ENCODE measurements at places on chromosomes 5 and 9.

DNA sequence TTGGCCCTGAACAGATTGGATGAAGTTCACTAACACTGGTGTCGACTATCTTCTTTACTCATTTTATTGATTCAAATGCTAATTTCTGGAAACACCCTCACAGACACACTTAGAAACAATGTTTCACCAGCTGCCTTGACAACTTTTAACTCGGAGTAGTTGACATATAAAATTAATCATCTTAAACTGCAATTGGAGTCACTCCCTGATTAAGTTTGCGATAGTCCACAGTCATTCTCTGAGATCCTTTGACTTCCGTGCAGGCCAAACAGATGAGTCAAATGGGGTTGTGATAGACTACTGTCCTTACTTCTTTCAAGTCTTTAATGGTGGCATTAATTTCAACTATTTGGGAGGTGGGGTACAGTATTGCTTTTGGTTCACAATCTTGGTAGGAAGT, 114.4 kb upstream of the PCSK1 start:
- no peak for DNase-seq

DNA sequence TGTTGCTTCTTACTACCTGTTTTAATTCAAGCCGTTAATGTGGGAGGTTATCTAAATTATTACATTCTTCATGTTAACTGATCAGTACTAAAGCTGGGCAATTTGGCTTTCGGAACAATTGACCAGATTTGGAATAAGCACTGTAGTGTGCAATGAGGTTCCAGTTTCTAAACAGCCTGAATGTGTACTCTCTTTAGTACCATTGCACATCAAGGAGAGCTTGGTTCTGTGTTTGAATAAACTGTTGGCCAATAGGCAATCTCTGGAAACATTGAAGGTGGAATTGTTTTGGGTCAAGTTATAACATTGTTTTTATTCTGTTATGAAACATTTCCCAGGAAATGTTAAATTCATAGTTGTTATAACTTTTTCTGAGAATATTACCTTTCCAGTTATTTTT, 105.2 kb downstream of the PBX3 start:
- DNase-seq = no peak

- peak; percentile 94 for DNase-seq
Observed at GRCh38 chr9:114366334-114367128, 21.3 kb downstream of the AKNA start.

GRCh38 chr5:140678993-140679392, 5.6 kb upstream of the DND1 start:
- DNase-seq = no peak

DNA sequence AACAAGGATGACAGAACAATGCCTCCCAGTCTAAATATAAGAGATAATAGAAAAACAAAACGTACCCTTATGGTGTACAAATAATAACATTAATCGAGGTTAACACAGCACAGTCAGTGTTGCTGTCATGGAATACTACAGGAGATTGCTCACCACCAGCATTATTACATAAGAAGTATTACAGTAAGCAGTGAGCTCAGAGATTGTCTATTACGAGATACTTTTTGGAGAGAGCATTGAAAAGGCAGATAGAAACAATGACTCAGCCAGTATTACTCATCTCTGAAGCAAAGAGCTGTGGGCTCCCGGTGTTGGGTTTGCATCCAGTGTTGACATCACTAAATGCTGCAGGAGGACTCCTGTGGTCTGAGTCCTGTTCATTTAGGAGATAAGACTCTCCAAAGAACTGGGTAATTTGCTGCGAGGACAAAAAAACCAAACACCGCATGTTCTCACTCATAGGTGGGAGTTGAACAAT, 191.9 kb upstream of the SEMA6A start:
- peak; percentile 94 for DNase-seq

DNA sequence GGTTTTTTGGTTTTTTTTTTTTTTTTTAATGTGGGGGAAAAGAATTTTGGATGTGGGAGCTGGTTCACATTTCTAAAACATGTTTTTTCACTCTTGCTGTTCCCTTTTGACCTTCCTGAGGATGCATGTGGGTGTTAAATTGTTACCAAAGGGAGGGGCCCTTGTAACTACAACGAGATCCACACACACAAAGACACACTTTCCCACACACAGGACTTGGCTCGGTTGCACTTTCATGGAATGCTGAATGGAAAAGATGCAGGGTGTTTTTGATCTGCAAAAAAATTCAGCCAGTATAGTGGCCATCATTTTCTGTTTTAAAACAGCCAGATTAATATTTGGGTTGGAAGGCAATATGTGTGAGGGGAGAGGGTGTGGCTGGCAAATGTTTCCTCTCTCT, 576.9 kb downstream of the EBF1 start:
- no peak for DNase-seq

DNA sequence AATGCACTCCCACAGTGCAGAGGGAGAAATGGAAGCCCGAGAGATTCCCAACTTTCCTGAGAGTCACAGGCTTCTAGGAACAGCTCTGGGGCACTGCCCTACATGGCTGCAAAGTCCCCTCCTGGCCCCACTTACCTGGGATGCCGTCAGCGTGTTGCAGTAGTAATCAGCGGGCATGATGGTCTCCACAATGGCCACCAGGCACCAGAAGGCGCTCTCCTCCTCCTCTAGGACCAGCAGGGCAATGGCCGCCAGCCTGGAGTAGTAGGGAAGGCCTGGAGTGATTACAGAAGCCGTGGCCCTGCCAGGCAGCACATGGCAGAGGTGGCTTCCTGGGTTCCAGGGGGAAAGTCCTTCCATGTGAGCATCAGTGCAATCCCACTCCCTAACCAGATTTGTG, 10.7 kb upstream of the CORO2A start:
- no peak for DNase-seq

- DNase-seq = no peak
Observed at GRCh38 chr5:137572042-137572695, 73.0 kb upstream of the SPOCK1 start.

DNA sequence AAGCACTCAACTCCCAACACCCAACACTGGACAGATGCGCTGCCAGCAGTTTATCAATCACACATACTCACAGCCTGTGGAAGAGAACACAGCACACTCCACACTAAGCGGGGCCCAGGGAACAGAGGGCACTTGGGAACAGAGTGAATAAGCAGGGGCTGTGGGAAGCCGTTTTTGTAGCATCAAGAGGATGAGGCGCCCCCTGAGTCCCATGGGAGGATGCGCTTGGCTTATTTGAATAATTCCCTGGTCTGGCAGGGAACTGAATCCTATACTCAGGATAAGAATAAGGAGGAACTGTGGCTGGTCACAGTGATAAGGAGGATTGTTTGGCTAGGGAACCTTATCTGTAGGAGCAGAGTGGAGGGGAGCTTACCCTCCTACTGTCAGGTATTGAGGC, 96.1 kb upstream of the DNAH5 start:
- no peak for DNase-seq

GRCh38 chr9:3553076-3553765, 27.4 kb upstream of the RFX3 start:
- no peak for DNase-seq
